GM23338 (cell line): ENCODE measurements at places on chromosomes 7 and 10. TPM values are rescaled to one million over a fixed set of nuclear protein-coding genes. Genes with fewer than 3 reads are reported as not detected.
A peak's percentile ranks its signal among the peaks of the same experiment; 100 is the strongest.

DNA sequence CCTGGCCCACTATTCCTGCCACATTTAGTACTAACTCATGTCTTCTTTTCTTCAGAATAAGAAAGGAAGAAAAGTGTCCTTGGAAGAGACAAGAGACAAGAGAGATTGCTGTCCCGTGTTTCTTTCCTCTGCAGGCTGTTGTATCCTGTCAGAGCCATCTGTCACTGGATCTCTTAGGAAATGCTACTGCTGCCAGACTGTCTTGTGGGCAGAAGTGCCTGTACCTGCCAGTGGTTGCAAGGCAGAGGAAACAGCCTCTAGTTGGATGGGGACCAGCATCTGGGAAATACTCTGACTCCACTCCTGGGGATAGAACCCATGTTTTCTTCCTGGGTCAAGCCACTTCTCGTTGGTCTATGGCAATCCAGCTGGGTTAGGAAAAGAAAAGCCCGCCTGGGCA lies 16.7 kb upstream of the MAP3K8 start:
- no peak for DNase-seq
- no peaks in the 10 kb centered on the region for H3K27me3 ChIP-seq
- no peaks in the 10 kb centered on the region for H3K36me3 ChIP-seq
- H3K27ac ChIP-seq = no peak overlapping the region

GRCh38 chr7:12493863-12494686 lies 76.4 kb upstream of the SCIN start:
- H3K27ac ChIP-seq = no peak overlapping the region
- H3K36me3 ChIP-seq = no peaks in the 10 kb centered on the region
- H3K4me1 ChIP-seq = peaks cover 9% of the 10 kb centered on the region; the same call in 1 of the 2 replicates
- no peak overlapping the region for H3K4me3 ChIP-seq
- no peak for DNase-seq

GRCh38 chr7:133645884-133646391 lies 393.1 kb downstream of the EXOC4 start:
- no peak for DNase-seq
- no peak overlapping the region for H3K27ac ChIP-seq
- no peaks in the 10 kb centered on the region for H3K36me3 ChIP-seq
- no peaks in the 10 kb centered on the region for H3K27me3 ChIP-seq

The SDK1 gene
- 5.1 and 10.0 TPM in 2 replicates for total RNA-seq

DNA sequence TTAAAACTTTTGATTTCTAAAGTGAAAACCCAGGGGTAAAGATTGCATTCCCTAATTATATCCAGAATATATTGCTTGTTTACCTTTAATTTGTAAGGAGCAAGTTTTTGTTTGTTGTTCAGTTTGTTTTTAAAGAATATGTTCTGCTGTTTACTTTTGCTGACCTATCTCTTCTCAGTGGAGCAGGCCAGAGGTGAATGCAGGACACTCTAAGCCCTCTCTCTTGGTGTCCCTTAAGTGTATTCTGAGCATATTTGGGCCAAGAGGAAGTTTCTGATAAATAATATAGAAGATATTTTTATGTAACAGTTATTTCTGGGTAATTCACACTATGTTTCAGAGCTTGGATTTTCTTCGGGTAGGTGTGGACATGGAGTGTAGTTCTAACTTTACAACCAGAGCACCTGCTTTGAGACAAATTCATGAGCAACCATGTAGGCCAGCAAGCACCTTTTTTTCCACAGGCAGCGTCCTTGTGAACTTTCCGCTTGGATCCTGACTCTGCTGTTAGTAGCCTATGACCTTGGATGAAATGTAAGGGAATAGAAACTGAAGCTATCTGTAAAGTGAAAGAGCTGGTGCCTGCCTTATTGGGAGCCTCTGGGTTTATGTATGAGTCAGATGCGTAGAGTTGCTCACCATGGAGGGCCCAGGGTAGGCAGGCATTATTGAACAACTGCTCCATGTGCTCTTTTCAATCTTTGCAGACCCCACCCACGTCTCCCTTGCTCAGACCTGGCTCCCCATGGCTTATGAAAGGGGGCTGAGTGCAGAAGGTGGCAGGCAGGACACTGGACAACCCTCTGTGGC lies 16.1 kb downstream of the OGDH start:
- DNase-seq = no peak
- H3K4me1 ChIP-seq = peaks cover 2% of the 10 kb centered on the region; the same call in 1 of the 2 replicates
- H3K36me3 ChIP-seq = no peaks in the 10 kb centered on the region; the same call in 1 of the 2 replicates
- no peaks in the 10 kb centered on the region for H3K27me3 ChIP-seq
- no peak overlapping the region for H3K27ac ChIP-seq

DNA sequence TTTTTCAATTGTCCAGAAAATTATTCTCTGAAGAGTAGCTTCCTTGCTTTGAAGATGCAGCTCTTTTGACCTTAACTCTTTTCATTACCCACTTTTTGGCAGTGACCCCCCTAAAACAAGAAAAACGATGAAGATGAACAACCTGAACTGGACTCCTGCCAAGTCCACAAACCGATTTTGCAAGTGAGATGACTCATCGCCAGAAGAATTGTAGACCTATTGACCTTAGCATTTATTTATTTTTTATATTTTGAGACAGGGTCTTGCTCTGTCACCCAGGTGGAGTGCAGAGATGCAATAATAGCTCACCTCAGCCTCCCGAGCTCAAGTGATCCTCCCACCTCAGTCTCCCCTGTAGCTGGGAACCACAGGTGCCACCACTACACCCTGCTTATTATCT lies 859.2 kb downstream of the GATA3 start:
- no peak overlapping the region for H3K4me3 ChIP-seq
- H3K27ac ChIP-seq = no peak overlapping the region
- H3K4me1 ChIP-seq = no peaks in the 10 kb centered on the region
- H3K36me3 ChIP-seq = no peaks in the 10 kb centered on the region
- no peak for DNase-seq
- H3K27me3 ChIP-seq = no peaks in the 10 kb centered on the region

DNA sequence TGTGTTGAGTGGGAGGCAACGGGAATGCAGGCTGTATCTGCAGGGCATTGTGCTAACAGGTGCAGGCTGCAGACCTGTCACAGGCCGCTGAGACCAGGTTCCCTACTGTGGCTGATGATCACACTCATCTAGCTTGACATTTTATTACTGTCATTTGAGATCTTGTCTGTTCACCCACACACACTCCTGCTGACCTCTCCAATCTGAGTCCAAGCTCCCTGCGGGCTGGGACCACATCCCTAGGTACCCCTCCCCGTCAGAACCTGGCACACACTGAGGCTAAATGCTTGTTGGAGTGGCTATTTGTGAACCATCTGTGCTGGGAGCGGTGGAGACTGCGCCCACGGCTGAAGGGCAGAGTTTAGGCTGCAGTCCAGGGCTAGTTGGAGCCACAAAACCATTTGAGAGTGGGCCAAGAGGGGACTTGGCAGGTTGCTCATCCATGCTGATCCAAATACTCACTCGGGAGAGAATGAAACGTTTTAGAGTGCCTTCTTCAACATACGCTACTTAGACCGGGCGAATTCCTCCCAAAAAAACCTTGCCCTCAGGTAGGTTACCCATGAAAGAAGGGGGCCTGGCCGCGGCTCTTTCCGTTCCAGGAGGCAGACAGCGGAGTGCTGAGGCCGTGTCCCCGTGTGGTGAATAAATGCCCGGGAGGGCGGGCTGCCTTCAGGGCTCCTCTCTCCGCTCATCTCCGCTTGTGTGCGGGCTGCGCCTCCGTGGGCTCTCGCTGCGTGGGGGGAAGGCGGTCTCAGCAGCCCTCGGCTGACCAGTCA lies 164.4 kb downstream of the RGS10 start:
- no peak overlapping the region for H3K27ac ChIP-seq
- no peaks in the 10 kb centered on the region for H3K27me3 ChIP-seq
- no peak overlapping the region for H3K4me3 ChIP-seq

DNA sequence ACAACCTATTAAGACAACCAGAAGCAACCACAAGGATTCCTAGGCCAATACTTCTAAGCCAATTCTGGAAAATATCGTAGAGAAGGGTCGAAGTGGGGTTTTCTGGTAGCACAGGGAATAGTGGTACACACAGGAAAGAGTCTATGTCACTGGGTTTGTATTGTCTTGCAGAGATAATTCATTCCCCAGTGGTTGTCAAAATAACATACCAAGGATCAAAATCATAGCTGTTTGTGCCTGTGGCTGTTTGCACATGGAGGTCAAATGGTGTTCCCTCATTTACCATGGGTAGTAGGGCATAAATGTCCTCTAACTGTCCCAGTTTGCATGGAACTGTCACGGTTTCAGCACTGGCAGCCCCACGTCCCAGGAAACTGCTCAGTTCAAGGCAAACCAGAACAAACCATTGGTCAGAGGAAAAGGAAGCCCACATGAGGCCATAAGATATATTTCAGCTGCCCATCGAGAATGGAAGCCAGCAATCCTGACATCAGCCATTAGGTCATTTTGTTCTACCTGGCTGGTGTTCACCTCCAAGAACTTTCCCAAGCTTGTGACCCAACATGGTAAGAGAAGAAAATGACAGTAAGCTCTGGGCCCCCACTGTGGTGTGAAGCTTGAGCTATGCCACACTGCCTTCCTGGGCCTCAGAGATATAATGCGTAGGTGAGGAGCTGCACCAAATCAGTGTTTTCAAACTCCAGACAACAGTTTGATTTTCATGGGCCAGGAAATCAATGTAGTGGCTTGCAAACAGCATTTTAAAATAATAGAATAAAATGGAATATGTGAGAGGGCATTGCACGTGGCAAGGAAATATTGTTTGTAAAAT lies 53.9 kb upstream of the NFE2L3 start:
- H3K36me3 ChIP-seq = no peaks in the 10 kb centered on the region
- peaks cover 26% of the 10 kb centered on the region for H3K4me1 ChIP-seq
- H3K27me3 ChIP-seq = no peaks in the 10 kb centered on the region
- H3K27ac ChIP-seq = no peak overlapping the region
- H3K4me3 ChIP-seq = no peak overlapping the region

DNA sequence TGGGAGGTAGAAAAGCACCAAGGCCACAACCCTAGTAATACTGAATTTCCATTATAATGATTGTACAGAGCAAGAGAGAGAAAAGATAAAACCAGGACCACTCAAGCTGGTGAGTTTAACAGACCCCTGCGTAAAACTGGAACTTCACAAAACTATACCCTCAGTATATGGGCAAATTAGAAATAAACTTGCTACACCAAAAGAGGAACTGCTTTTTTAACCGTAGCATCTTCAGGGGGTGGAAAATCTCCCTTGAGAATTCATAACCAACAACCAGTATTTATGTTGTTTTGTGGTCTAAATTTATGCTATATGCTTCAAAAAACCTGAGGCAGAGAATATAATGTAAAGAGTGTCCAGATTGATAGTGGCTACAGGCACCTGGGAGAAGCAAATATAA lies 171.2 kb downstream of the SGMS1 start:
- H3K27ac ChIP-seq = no peak overlapping the region
- no peak overlapping the region for H3K4me3 ChIP-seq
- no peak for DNase-seq
- no peaks in the 10 kb centered on the region for H3K27me3 ChIP-seq
- no peaks in the 10 kb centered on the region for H3K36me3 ChIP-seq
- peaks cover 5% of the 10 kb centered on the region; the same call in 1 of the 2 replicates for H3K4me1 ChIP-seq

DNA sequence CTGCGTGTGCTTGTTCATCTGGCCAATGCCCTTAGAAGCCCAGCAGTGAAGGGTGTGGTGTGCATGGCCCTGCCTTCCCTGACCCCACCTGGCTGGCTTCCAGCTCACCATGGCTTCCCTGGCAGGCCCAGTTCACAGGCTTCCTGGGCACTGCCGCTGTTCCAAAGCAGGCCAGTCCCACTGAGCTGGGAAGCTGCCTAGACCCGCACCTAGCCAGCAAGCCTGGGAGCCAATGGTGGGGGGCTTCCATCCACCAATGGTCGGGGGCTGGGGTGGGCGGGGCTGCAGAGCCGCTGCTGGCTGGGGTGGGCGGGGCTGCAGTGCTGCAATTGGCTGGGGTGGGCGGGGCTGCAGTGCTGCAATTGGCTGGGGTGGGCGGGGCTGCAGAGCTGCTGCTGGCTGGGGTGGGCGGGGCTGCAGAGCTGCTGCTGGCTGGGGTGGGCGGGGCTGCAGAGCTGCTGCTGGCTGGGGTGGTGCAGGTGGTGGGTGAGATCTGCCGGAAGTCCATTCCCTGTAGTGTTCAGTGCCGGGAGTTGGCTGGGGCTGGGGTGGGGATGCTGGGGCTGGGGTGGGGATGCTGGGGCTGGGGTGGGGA lies 12.4 kb downstream of the CALY start:
- H3K4me1 ChIP-seq = peaks cover 15% of the 10 kb centered on the region
- H3K27ac ChIP-seq = no peak overlapping the region
- no peaks in the 10 kb centered on the region for H3K36me3 ChIP-seq

The POLL gene
- 24.0 and 24.3 TPM in 2 replicates for total RNA-seq

The LIPJ gene
- 0.04 and 0.14 TPM in 2 replicates for total RNA-seq

The GRM8 gene
- 2.0 and 6.6 TPM in 2 replicates for total RNA-seq

The ARPC1B gene
- 93.2 and 132 TPM in 2 replicates for total RNA-seq

The PFKFB3 gene
- total RNA-seq = 16.4 and 26.8 TPM in 2 replicates

DNA sequence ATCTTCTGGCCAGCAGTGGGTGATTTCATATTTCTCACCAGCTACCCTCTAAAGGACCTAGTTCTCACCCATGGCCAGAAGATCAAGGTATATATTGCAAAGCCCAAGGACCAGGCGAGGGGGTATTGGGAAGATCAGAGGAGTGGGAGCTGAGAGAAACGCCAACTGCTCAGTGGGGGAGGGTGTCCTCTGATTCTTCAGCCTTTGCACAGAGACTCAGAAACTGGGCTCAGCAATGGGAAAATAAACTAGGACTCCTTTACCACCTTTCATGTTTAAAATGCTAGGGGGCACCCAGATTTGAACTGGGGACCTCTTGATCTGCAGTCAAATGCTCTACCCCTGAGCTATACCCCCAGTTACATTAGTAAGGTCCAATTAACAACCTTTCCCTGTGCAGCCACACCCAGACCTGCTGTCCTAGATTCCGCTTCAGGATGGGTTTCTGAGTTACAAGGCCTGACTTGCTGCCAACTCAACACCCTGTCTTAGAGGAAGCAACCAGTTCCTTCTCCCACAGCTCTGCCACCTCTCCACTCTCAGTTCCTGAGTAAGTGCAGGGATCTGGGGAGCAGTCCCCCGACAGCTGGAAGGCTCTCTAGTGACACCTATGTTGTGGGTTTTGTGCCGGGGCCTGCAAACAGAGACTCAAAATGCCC lies 93.5 kb downstream of the ZNF783 start:
- H3K27me3 ChIP-seq = no peaks in the 10 kb centered on the region
- peak overlapping the region; percentile 49 for H3K4me3 ChIP-seq
- no peak overlapping the region; the same call in 1 of the 2 replicates for H3K27ac ChIP-seq
- H3K36me3 ChIP-seq = no peaks in the 10 kb centered on the region

DNA sequence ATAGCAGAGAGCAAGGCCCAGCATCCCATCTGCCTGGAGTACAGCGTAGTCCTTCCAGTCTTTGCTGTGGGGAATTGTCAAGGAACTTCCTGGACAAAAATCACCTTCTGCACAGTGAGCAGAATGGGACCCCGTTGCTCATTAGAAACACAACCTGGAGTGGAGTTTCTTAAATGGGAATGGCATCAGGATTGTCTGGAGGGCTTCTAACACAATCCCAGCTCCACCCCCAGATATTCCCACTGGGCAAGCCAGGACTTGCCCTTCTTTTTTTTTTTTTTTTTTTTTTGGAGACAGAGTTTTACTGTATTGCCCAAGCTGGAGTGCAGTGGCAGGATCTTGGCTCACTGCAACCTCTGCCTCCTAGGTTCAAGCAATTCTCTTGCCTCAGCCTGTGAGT lies 356.4 kb downstream of the GALNT17 start:
- H3K36me3 ChIP-seq = no peaks in the 10 kb centered on the region
- no peak overlapping the region for H3K4me3 ChIP-seq
- H3K4me1 ChIP-seq = 0 out of 2 replicates have a peak, but pooled peaks cover 3% of the 10 kb centered on the region
- H3K27me3 ChIP-seq = no peaks in the 10 kb centered on the region
- no peak for DNase-seq
